ENCODE measurements at places on chromosomes 6 and 20. TPM values are rescaled to one million over a fixed set of nuclear protein-coding genes. Genes with fewer than 3 reads are reported as not detected.

Gene PNPLA1
- not detected for total RNA-seq

Gene RSPH9
- not detected for total RNA-seq

Gene TAGAP
- total RNA-seq: 56.1 TPM

Gene OR2H1
- total RNA-seq: not detected

Gene SLC17A9
- total RNA-seq: 11.8 TPM

Gene DEFB116
- not detected for total RNA-seq

Gene LY6G6D
- total RNA-seq: not detected

Gene FAM83C
- total RNA-seq: not detected

Gene KIF13A
- 0.10 TPM for total RNA-seq

Gene DLL1
- 2.3 TPM for total RNA-seq

Gene PTPRA
- 85.9 TPM for total RNA-seq

GRCh38 chr6:88301256-88301655 lies 135.1 kb upstream of the CNR1 start:
- H3K27me3 ChIP-seq: peaks cover 15% of the 10 kb centered on the region
- no peak overlapping the region for H3K4me3 ChIP-seq
- no peak overlapping the region for H3K27ac ChIP-seq
- no peak for DNase-seq
- H3K36me3 ChIP-seq: no peaks in the 10 kb centered on the region

GRCh38 chr6:90459225-90459758 lies 127.6 kb downstream of the MAP3K7 start:
- H3K4me3 ChIP-seq: peak overlapping the region; percentile 39
- H3K27me3 ChIP-seq: no peaks in the 10 kb centered on the region
- H3K36me3 ChIP-seq: peaks cover 8% of the 10 kb centered on the region
- no peak for DNase-seq
- peak overlapping the region; percentile 100 for H3K27ac ChIP-seq

GRCh38 chr6:163753430-163753829 lies 338.9 kb downstream of the QKI start:
- peaks cover 2% of the 10 kb centered on the region for H3K36me3 ChIP-seq
- H3K4me1 ChIP-seq: no peaks in the 10 kb centered on the region
- DNase-seq: no peak
- H3K27me3 ChIP-seq: peaks cover 17% of the 10 kb centered on the region
- no peak overlapping the region for H3K27ac ChIP-seq

GRCh38 chr6:128518434-128519131 lies 1.8 kb downstream of the PTPRK start:
- H3K4me3 ChIP-seq: peak overlapping the region; percentile 88
- H3K27me3 ChIP-seq: peaks cover 38% of the 10 kb centered on the region
- H3K36me3 ChIP-seq: peaks cover 2% of the 10 kb centered on the region

DNA sequence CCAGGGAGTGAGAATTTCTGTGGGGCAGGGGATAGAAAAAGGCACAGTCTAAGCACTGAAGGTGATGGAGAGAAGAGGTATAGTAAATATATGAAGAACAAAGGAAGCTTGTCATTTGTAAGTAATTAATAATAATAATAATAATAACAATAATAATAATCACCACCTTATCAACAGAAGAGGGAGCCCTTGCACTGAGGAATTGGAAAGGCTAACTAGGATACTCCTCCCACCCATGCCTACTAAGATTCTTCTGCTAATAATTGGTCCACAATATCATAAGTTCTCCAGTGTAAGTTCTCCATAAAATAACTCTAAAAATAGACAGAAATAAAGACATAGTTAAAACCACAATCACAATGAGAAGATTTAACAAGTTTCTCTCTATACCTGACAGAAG lies 912 bp upstream of the OR12D3 start:
- no peak overlapping the region for H3K27ac ChIP-seq
- H3K4me3 ChIP-seq: no peak overlapping the region
- H3K27me3 ChIP-seq: peaks cover 39% of the 10 kb centered on the region
- peaks cover 2% of the 10 kb centered on the region for H3K36me3 ChIP-seq
- no peaks in the 10 kb centered on the region for H3K4me1 ChIP-seq

- H3K4me3 ChIP-seq: no peak overlapping the region
- H3K36me3 ChIP-seq: no peaks in the 10 kb centered on the region
- H3K4me1 ChIP-seq: no peaks in the 10 kb centered on the region
- H3K27me3 ChIP-seq: peaks cover 35% of the 10 kb centered on the region
- no peak overlapping the region for H3K27ac ChIP-seq
Measured at GRCh38 chr20:44769481-44769863, 23.8 kb downstream of the KCNK15 start.

DNA sequence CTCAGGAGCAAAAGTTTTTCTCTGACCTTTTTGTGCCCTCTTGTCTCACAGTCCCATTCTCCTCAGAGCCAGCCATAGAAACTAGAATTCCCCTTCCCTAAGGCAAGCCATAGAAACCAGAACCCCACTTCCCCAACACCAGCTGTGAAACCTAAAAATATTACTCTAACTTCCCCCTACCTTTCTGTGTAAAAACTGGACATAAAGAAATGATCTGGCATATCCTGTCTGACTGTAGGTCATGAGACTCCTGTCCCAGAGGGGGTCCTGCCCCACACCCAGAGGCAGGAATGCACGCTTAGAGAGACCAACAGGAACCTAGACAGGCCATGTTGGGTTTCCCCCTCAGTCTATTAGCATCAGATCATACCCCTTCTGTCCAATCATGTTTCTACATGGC lies 140.6 kb upstream of the SLC22A16 start:
- H3K4me3 ChIP-seq: no peak overlapping the region
- H3K27me3 ChIP-seq: no peaks in the 10 kb centered on the region
- no peaks in the 10 kb centered on the region for H3K36me3 ChIP-seq
- H3K27ac ChIP-seq: no peak overlapping the region

GRCh38 chr6:120774275-120774674 lies 560.0 kb downstream of the TBC1D32 start:
- H3K36me3 ChIP-seq: no peaks in the 10 kb centered on the region
- H3K27me3 ChIP-seq: no peaks in the 10 kb centered on the region
- no peaks in the 10 kb centered on the region for H3K4me1 ChIP-seq
- no peak overlapping the region for H3K27ac ChIP-seq

DNA sequence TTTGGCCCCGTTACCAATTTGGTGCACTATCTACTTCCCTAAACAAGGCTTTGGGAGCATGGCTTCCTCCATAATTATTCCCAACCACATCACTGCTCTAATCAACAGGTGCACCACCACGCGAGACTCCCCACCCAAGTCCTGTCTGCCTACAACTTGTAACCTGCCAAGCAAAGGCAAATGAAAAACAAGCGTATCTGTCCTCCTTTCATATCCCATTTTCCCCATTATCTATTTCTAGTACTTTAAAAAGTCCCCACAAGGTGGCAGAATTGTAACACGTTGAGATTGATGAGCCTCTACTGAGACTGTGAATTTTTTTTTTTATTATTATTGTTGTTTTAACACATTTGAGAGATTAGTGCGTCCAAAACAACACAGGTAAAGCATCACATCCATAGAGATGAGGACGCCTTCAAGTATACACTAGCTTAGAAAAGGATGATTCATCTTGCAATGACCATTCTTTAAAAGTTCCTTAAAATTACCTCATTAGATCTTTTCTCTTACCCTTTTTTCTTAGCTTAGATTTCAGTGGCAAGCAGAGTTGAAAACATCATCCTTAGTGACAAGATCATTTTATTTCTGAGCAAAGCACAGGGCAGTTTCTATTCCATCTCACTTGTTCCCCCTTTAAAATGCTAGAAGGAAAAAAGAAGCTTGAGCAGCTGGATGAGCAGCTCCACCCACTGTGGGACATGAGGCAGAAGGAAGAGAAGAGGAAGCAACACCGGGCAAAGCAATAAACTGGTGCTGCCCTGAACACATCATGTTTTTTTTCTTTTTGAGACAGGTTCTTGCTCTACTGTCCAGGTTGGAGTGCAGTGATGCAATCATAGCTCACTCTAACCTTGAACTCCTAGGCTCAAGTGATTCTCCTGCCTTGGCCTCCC lies 210.8 kb downstream of the ARHGAP18 start:
- DNase-seq: peak; percentile 29
- H3K36me3 ChIP-seq: no peaks in the 10 kb centered on the region
- peak overlapping the region; percentile 85 for H3K27ac ChIP-seq
- no peaks in the 10 kb centered on the region for H3K27me3 ChIP-seq
- H3K4me3 ChIP-seq: peak overlapping the region; percentile 77

- no peaks in the 10 kb centered on the region for H3K27me3 ChIP-seq
- H3K4me3 ChIP-seq: no peak overlapping the region
- H3K4me1 ChIP-seq: peaks cover 36% of the 10 kb centered on the region
Measured at GRCh38 chr6:89144354-89144906, 1.4 kb upstream of the PM20D2 start.

DNA sequence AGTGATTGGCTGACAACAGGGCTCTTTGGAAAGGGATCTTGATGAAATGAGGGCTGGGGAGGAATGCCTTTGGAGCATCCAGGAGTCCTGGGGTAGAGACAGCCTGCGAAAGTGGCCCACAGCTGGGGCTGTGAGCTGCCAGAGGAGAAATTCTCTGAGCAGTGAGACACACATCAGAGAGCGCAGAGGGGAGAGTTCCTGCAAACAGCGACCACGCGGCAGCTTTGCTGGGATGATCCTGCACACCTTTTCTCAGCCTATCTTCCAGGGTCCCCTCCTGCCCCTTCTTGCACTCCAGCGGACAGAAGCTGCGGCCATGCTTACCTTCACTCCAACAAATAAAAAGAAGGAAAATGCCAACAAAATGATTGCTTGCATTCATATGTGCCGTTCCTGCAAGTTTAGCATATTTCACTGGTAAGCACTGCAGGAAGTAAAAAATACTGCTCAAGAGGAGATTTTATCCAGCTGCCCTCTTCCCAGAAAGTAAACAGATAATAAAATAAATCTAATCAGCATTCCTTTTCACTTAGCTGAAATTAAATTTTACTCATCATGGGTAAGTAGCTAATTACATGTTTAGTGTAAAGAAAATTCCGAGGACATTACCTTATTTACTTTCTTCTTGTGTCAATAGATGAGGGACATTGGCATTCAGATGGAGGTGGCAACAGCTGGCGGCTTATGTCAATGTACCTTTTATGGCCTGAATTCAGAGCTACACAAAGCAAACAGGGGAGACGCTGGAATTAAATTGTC lies 339.9 kb upstream of the ARID1B start:
- no peak overlapping the region for H3K4me3 ChIP-seq
- no peaks in the 10 kb centered on the region for H3K36me3 ChIP-seq
- H3K27ac ChIP-seq: no peak overlapping the region
- no peak for DNase-seq

- H3K4me1 ChIP-seq: peaks cover 4% of the 10 kb centered on the region
- no peak overlapping the region for H3K27ac ChIP-seq
- no peak for DNase-seq
- H3K4me3 ChIP-seq: no peak overlapping the region
- peaks cover 42% of the 10 kb centered on the region for H3K27me3 ChIP-seq
Measured at GRCh38 chr6:83509441-83509840, 2.9 kb upstream of the PRSS35 start.
